Mucosa of descending colon (tissue), 3 donors: ENCODE measurements at places on chromosomes 13 and 19. TPM values are rescaled to one million over a fixed set of nuclear protein-coding genes. Genes with fewer than 3 reads are reported as not detected.

CCL25 gene
- total RNA-seq: not detected

DNA sequence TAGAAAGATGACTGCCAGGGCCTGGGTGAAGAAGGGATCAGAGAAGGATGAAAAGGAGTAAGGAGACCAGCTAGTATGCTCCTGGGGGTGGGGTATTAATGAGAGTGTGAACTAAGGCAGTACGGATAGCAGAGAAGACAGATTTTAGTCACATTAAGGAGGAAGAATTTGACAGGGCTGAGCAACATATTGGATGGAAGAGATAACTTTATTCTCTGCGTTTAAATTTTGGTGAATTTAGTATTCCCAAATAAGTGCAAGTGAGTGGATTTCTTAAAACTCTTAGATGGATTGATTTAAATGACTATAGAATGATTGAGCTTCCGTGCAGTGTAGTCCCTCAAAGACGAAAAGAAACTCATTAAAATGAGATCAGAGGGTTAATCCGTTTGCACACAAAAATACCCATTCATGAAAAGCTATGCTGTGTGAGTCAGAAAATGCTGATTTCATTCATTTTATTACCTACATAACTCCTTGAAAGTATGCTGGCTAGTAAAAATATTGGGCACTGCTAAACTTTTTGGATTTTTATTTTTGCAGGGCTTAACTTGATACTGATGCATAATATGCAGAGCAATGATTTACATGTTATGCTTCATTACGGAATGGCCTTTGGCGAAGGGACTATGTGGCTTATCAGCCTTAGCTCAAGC lies 54.1 kb downstream of the WDFY2 start:
- no peak for DNase-seq

LENG9 gene
- 21.6 TPM for total RNA-seq

DNA sequence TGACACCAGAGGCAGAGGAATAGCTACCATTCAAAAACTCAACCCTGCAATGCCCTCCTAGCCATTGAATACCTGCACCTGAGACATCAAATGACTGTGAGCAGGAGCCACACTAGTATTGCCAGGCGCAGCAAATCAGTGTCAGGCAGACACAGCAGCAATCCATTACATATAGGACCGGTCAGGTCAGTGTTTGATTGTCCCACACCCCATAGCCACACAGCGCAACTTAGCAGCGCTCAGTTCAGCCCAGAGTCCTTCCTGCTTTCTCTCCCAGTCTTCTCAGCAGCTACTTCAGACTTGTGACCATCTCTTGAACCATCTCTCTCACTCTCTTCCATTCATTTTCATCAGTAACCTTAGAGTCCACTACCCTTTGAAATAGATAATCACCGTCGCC lies 181.6 kb upstream of the GPR12 start:
- DNase-seq: no peak

DNA sequence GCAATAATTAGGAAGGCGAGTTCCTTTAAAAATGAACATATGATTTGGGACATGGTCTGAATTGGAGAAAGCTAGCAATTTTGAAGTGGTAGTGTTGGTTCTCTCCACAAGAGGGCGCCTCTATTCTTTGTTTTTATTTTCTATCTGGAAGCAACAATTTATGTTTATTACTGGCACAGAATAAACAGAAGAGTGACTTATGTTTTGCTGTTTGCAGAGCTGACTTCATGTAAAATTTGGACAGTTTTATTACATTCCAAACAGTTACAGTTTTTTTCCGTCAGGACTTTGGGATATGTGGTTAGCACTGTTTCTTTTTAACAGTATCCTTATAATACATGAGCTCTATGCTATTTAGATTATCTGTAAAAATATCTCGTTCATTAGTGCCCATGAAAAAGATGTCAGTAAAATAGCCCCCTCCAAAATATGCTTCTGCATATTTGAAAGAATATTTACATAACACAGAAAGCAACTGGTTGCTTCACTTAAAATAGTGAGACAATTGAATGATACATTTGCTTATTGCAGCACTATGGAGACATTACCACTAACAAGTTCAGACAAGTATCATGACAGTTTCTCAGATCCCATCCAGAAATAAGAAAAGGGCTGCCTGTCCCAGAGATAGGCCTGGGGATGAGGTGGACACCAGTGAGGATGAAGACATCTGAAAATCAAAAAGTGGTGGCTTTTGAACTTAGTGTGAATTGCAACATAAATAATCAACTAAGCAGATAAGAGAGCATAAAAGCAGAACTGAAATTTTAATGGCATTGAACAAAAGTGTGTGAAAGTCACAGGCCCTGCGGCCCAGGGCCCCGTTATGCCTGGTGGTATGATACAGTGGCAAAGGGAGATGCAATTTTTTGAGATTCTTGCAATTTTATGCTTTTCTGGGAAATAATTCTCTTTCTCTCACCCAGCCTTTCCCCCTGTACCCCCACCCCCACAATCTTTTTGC lies 32.3 kb upstream of the FGF9 start:
- no peak for DNase-seq

LPAR6 gene
- 10.7 TPM for total RNA-seq

DNA sequence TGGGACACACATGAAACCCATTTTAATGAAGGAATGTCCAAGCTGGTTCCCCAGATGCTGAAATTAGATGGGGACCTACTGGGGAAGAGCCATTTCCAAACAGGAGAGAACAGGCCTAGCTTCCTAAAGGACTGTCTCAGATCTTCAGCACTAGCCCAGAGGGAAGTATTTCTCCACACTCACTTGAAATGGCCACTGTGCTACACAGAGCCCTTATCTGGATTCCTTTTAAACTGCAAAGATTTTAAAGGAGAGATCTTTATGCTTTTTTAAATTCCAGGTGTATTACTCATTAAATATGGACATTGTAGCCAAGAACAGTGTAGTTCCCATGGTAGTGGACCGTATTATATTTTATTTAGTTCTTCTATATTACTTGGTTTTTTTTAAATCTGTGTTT lies 255.3 kb downstream of the SHISA2 start:
- no peak for DNase-seq

THSD8 gene
- 1.5 TPM for total RNA-seq

GRCh38 chr13:41615528-41615855 lies 158.1 kb downstream of the RGCC start:
- no peak for DNase-seq

ZNF69 gene
- total RNA-seq: 23.4 TPM
